ENCODE measurements at places on chromosomes 13 and 19.
A peak's percentile ranks its signal among the peaks of the same experiment; 100 is the strongest.

- no peak for DNase-seq
Observed at GRCh38 chr19:14840206-14840605, 5.2 kb upstream of the OR7A5 start.

DNA sequence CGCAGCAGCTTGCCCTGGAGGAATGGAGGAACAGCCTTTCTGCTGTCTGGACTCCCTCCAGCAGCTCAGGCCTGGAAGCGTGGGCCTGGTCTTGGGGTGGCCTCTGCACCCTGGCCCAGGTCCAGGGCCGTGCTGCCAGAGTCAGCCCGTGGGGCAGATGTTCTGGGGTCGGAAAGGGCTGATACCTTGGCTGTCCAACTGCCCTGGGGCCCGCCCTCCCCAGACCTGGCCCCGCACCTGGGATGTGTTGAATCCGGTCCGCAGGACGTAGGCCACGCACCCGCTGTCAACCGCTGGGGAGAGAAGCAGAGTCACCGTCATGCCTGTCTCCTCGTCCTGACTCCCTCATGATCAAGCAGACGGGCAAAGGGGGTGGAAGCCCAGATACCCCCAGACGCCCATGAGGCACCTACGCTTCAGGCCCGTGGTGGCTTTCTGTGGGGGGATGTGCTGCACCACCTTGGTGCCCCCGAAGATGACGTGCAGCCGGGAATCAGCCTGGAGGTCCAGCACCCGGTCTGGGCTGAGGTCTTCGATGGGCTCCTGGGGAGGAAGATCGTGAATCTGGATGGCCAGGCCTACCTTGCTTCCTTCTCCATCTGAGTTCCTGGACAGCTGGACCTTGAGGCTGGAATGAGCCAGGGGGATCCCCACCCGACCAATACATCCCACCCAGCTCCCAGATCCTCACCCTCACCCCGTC lies 7.7 kb downstream of the ATP13A1 start:
- DNase-seq, result no peak

GRCh38 chr13:57813651-57814050 lies 182.1 kb downstream of the PCDH17 start:
- DNase-seq, result peak; percentile 79

DNA sequence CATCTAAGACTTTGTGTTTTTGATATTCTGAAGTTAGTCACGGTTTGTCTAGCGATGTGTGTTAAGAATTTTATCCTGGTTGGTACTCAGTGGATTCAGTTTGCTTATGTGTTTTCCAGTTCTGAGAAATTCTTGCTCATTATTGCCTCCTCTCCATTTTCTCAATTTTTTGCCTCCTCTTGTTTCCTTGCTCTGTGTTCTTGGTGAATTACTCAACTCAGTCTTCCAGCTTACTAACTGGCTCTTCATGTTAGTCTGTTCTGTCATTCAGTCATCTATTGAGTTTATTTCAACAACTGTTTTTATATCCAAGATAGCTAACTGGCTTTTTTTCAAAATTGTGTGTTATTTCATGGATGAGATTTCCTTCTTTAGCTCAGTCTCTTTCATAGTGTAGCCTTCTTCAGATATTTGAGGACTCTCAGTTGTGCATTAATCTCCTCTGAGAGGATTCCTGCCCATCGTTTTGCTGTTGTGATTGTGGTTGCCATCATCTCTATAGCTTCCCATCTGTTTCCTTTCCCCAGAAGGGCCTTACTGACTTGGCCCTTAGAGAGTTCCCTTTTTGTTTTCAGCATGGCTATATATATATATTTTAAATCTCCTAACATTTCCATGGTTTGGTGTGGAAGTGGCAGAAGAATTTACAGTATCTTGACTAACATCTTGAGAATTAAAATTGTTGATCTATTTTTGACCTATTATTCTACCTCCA lies 6.2 kb downstream of the SETDB2 start:
- DNase-seq, result no peak

GRCh38 chr19:1770866-1771576 lies 17.7 kb downstream of the ONECUT3 start:
- no peak for DNase-seq

DNA sequence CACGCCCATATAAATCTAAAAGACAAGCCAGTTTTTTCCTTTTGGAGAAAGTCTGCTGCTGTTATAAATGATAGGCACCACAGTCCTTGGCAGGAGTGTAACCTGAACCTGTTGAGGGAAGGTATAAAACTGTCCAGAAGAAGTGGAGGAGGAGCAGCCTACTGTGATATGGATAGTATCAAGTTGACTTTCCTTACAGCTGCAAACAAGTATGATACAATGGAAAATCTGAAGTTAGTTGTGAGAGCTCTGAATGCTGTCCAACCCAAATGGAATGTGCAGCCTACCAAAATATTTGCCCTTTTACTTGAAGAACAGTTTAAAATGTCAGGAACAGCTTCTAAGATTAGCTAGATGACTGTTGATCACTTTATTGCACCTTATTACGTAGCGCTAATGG lies 399.6 kb downstream of the FGF14 start:
- DNase-seq, result no peak

DNA sequence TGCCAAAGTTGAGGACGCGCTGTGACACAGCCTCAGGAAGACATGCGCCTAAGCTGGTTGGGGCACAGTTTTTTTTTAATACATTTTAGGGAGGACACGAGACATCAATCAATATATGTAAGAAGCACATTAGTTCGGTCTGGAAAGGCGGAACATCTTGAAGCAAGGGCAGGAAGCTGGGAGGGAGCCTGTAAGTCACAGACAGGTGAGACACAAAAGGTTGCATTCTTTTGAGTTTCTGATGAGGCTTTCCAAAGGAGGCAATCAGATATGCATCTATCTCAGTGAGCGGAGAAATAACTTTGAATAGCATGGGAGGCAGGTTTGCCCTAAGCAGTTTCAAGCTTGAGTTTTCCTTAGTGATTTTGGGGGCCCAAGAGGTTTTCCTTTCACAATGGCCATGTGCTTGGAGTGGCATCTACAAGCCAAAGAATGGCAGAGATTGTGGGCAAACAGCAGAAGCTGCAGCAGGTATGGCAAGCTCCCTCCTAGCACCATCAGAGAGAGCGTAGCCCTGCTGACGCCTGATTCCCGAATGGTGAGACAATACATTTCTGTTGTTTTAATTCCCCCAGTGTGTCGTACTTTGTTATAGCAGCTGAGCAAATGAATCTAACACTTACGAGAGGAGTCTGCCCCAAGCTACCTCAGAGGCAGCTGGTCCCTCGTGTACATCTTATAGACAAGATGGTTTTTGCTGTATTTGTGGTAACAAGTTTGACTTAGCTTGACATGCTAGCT lies 99.5 kb upstream of the TMTC4 start:
- DNase-seq, result no peak

DNA sequence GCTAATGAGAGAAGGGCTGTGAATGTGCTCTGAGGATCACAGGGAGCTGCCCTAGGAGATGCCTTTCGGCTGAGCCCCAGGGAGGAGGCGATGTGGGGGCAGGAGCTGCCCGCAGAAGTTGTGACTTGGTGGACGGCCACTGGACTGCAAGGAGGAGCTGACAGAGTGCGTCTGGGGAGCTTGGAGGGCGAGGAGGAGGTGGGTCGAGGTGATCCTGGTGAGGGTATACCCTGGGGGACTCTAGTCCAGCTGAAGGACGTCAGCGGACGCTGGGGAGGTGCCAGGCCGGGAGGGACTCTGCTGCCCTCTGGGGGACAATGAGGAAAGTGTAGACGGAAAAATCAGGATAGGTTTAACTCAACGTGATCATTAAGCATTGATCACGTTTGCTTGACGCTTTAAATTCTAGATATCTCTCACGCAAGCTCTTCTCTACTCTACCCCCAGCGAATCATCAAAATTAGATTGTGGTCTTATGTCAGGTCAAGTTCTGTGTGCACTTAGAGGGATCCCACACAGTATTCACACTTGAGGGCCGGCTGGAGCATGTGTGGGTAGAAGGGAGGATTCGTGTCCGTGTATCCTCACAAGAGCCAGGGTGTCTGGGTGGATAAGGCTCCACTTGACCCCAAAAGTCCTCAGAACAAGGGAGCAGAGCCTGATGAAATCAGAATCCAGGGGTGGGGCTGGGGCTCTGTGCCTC lies 3.3 kb upstream of the CEACAM7 start:
- DNase-seq, result peak; percentile 53

DNA sequence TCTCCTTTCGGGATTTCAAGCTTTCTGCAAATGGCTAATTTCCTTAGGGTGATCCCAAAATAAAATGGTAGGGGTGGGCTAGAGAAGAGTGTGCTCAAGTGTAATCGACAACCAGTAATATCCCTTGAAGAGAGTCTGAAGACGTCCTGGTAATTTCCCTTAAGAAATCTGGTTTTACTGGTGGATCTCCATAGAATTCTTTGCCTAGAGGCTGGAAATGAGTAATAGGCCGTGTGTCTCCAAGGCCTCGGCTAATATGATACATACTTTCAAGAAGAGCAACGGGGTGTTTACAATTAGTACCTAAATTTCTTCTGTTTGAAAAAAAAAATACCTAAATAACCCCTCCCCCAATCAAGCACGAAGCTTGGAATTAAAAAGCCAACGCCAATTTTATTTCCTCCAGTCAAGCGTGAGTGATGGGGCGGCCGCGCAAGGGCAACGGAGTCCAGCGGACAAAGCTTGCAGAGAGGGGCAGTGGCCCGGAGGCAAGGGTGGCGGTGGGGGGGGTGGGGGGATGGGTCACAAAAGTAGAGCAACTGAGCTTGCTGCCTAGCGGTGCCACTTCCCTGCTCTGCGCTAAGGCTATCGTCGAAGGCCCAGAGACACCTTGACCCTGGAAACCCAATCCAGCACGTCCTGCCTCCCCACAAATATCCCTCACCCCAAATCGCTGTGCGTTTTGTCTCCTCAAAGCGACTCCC lies 7.8 kb downstream of the SOX21 start:
- no peak for DNase-seq

GRCh38 chr19:7992575-7992974 lies 12.9 kb downstream of the ELAVL1 start:
- DNase-seq, result no peak

- no peak for DNase-seq
Observed at GRCh38 chr19:31617010-31617585, 267.9 kb upstream of the TSHZ3 start.

DNA sequence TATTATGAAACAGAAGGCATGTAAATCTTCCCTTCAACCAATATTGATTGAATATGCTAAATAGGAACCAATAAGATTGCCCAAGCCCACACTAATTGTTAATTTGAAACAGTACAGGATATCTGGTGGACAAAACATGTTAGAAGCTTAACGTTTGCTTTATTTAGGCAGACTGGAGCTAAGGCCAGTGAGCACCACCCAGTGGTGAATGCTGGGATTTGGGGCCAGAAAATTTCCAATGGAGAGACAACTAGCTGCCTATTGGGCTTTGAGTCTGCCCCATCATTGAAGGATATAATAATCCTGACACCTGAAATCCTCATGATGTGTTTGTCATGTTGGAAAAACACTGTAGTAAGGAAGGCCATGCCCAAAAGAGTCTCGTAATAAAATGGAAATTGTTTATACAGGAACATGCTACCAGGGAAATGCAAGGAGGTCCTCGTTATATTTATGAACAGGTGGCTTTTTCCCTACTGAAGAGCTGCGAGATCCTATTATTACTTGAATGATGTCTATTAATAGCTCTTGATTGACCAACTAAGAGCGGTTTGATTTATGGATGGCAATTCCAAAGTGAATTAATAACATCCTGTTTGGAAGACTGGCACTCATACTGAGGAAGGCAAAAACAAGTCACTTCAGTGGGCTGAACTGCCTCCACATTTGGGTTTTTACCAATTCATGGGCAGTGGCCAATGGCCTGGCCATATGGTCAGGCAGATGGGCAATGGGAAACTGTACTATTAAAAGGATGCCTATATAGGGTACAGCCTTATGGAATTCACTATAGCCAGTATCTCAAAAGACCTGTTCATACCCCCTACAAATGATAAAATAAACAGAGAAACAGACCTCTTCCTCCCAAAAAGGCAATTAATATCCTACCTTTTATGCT lies 8.7 kb downstream of the SIGLECL1 start:
- DNase-seq, result peak; percentile 58

- DNase-seq, result no peak
Observed at GRCh38 chr13:38409771-38410170, 60.1 kb downstream of the UFM1 start.

DNA sequence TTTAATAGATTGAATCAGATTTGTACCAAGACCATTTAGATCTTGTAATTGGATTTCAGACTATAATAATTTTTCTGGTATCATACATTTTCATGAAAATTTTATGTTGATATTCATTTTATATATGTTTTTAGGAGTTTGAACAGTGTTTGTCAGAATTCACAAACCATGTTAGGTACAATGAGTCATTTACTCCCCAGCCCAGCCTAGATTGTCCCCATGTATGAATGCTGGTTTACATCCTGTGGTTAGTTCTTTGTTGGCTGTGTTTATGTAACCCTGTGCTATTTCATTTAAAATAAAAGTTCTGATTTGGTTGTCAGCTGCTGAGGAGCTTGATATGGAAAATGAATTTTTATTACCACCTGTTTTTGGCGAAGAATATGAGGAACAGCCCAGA lies 96.7 kb downstream of the GJA3 start:
- no peak for DNase-seq

DNA sequence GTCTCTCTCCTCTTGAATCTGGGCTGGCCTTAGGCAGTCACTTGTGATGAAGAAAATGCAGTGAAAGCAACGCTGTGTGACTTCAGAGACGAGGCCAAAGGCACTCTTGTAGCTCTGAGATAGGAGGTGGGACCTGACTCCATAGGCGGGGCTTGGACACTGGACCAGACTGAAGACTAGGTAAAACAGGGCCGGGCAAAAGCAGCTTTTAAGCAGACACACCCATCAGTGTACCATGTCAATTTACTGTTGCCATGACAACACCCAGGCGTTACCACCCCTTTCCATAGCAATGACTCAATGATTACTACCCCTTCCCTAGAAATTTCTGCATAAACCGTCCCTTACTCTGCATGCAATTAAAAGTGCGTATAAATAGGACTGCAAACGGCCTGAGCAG lies 6.6 kb upstream of the EID2 start:
- DNase-seq, result no peak

DNA sequence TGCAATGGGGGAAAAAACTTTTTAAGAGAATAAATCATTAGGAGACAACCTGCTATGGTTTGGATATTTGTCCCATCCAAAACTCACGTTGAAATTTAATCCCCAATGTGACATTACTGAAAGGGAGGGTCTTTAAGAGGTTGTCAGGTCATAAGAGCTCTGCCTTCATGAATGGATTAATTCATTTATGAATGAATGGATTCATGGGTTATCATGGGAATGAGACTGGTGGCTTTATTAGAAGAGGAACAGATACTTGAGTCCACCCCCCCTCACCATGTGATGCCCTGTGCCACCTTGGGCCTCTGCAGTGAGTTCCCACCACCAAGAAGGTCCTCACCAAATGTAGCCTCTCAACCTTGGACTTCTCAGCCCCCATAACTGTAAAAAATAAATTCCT lies 37.0 kb upstream of the DCT start:
- DNase-seq, result no peak

DNA sequence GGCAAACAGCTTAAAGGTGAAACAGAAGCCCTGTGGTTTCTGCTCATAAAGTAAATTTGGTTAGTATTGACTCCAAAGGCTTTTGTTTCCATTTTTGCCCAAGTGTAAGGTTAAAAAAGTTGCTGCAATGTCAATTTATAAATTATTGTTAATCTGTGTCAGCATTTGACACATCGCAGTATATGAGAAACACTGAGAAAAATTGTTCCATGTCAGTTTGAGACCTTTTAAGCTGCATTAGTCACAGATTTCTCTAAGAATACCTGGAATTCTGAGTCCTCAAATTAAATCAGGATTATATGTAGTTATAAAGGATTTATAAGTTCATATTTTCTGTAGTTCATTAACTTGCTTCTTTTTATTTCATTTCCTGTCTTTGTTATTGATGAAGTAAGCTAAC lies 78.8 kb downstream of the FGF14 start:
- DNase-seq, result peak; percentile 15

GRCh38 chr13:31670831-31671617 lies 68.3 kb upstream of the RXFP2 start:
- no peak for DNase-seq

All from A673 (cell line).